ENCODE measurements at places on chromosomes 12 and 14.
A peak's percentile ranks its signal among the peaks of the same experiment; 100 is the strongest.

GRCh38 chr12:73017981-73018380, 745.8 kb downstream of the TRHDE start:
- no peak for DNase-seq

GRCh38 chr12:68557011-68557730, 53.5 kb upstream of the RAP1B start:
- DNase-seq, result peak; percentile 10

DNA sequence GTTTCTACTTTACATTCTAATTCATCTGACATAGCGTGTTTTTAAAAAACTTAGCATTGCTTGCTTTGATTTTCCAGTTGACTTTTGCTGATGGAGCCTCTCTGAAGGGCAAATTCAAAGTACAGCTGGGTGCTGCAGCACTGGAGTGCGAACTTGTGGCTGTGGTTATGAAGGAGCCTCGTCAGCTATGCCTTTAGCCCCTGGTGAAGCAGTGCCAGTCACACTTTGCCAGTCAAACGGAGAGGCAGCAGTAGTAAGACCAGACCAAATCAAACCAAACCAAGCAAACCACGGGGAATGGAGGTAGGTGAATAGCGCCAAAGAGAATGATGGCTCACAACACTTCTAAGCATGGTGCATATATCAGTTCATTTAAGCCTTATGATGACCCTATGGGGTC, 15.1 kb upstream of the SLC38A2 start:
- no peak for DNase-seq

GRCh38 chr14:92632546-92633273, 115.7 kb downstream of the LGMN start:
- DNase-seq, result no peak

GRCh38 chr12:47698055-47698454, 7.8 kb downstream of the RPAP3 start:
- DNase-seq, result no peak

DNA sequence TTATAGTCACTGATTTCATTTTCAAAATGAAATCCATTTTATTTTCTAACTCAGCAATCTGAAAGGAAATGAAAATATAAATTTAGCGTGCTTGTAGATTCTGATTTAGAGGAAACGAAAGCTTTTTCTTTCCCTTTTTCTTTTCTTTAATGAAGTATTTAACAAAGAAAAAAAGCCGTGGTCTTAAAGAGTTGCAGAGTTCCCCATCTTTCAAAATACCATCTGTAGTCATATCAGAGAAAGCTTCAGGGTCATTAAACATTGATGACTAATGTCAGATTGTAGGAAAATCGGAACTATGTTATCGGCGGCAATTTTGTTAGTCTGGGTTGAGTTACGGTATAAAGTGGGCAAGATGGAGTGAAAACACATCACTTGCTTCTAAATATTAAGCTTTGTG, 32.3 kb downstream of the DRAM1 start:
- no peak for DNase-seq

- DNase-seq, result no peak
Observed at GRCh38 chr12:5038781-5039311, 4.8 kb upstream of the KCNA5 start.

DNA sequence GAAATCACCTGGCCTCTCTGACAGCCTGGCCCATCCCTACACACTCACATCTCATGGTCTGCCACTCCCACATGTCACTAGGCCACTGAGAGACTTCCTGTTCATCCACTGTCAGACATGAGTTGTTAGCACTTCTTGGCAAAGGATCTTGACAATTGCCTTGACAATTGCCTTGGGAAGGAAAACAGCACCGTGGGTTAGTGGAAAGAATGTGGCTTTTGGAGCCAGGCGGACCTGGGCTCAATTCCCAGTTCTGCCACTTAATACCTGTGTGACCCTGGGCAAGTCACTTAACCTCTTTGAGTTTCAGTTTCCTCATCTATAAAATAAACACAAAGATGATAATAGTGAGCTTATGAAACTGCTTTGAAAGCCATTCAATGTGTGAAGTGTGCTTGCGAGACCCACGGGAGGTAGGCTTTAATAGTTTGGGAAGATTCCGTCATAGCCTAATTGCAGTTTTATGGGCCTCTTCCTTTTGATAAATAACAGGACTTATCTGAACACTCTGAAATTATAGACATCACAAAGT, 250.4 kb downstream of the C12orf75 start:
- no peak for DNase-seq

DNA sequence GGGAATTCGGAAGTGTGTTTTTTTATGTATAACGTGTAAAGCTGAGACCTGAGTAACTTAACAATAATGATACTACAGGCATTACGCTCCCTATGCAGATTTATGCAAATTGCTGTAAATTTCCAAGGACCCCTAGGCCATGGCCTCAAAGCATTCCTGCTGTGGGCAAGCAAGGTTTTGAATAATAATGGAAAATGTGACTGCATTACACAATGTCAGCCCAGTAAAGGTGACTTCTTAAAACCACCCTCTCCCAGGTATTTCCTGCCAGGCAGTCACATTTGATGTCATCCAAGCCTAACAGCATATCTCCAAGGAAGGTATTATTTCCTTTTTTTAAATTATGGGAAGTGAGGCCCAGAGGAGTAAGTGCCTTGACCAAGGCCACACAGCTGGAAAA, 621.0 kb downstream of the BCL11B start:
- no peak for DNase-seq

- no peak for DNase-seq
Observed at GRCh38 chr12:64404470-64405256, 471 bp downstream of the XPOT start.

GRCh38 chr14:52064174-52064573, 4.7 kb downstream of the NID2 start:
- no peak for DNase-seq

DNA sequence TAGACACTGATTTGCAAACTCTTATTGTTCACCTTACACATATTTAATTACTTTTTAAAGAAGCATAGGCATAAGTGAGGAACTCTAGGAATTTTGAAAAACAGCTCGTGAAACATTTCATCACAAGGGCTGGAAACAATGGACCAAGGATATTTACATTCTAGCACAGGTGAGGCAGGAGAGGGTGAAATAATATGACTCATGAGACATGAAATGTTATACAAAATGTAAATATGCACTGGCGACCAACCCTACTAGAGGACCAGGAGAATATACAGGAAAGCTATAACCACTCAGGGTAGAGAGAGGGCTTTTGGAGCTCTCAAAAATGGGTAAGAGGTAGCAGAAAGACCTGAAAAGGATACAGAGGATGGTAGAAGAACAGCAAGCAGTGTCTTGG, 115.3 kb downstream of the PTGER2 start:
- DNase-seq, result no peak

GRCh38 chr14:75264036-75264435, 14.6 kb upstream of the FOS start:
- DNase-seq, result no peak

DNA sequence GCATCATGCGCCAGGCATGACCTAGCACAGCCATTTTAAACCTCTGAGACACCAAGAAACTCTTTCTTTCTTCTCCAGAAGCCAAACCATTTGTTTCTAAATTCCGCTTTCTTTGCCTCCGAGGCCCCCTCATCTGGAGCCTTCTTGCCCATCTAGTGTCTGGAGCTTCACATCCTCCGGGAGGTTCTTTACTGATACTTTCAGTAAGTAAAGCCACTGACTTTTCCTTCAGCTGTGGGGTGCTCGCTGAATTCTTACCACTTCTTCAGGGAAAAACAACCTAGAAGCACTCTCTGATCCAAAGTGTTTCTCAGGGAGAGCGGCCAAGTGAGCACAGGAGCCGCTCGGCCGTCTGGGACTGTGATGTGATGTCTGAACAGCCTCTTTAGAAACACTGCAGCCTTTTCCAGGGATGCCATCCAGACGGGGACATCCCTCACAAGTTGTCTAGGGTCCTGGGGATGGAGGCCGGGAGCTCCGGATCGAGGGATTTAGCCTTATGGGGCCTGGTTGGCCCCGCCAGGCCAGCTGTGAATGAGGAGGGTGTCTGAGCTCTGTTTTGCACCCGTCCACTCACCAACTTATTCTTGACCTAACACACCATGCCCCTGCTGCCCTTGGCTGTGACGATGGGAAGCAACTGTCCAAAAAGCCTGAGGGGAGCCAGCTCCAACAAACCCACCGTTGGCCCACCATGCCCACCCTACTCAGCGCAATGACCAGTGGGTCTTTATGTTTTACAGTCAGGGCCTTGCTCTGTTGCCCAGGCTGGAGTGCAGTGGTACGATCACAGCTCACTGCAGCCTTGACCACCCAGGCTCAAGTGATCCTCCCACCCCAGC, 160.6 kb downstream of the ZFP36L1 start:
- no peak for DNase-seq

GRCh38 chr12:57005980-57006808, at the start of gene ZBTB39:
ZBTB39 (minus strand) TSS chr12:57006546; CDS start chr12:57004917, 1,629 bp downstream.
- peak; percentile 90 for DNase-seq

DNA sequence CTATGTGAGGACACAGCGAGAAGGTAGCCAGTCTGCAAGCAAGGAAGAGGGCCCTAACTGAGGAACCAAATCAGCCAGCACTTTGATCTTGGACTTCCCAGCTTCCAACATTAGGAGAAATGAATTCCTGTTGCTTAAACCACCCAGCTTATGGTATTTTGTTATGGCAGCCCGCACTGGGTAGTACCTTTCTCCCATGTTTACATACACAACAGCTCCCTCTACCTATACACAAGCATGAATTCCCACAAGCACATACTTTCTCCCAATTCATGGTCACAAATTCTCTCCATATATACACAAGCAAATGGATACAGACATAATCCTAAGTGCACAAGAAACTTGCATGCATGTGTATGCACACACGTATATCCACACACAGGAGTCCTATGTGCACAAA, 7.4 kb downstream of the ITGB7 start:
- DNase-seq, result no peak

- no peak for DNase-seq
Observed at GRCh38 chr12:6234214-6234613, 34.0 kb downstream of the CD9 start.

GRCh38 chr14:100679153-100679552, 47.5 kb upstream of the DLK1 start:
- DNase-seq, result no peak

GRCh38 chr14:50675597-50675996, 7.5 kb upstream of the SAV1 start:
- DNase-seq, result no peak

DNA sequence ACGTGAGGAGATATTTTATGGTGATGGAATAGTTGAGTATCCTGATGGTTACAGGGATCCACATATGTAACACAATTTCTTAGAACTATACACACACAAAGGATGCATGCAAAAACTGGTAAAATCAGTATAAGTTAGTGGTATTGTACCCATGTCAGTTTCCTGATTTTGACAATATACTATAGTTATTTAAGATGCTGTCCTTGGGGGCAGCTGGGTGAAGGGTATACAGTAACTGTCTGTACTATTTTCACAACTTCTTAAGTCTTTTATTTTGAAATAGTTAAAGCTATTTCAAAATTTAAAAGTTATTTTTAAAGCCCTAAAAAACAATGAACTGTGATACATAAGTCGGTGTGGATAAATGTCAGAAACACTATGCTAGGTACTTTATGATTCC, 24.5 kb upstream of the POLR3B start:
- no peak for DNase-seq

DNA sequence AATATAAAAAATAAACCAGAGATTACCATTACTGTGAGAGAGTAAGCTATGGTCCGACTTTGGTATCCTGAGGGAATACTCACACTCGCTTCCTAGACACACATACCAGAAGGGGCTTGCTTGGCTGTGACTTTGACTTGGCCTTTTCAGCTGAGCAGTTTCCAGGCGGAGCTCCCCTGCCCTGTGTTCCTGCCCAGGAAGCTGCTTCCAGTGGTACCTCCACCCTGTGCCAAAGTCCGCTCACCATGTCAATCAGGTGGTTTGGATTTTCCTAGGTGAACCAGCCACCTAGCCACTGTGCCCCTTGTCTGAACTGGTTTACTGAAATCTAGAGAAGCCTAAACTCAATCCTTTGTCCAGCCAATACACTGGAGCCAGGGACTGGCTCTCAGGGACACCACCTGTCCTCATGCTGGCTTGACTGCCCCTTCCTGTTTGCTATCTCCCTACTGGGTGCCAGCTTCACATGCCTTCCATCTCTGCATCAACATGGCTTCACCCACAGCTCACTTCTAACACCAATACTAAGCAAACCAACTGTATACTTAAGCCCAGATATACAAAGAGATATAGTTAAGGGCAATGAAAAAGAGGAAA, 28.6 kb downstream of the MAX start:
- DNase-seq, result no peak

GRCh38 chr12:131835616-131836171, 7.5 kb downstream of the MMP17 start:
- no peak for DNase-seq

DNA sequence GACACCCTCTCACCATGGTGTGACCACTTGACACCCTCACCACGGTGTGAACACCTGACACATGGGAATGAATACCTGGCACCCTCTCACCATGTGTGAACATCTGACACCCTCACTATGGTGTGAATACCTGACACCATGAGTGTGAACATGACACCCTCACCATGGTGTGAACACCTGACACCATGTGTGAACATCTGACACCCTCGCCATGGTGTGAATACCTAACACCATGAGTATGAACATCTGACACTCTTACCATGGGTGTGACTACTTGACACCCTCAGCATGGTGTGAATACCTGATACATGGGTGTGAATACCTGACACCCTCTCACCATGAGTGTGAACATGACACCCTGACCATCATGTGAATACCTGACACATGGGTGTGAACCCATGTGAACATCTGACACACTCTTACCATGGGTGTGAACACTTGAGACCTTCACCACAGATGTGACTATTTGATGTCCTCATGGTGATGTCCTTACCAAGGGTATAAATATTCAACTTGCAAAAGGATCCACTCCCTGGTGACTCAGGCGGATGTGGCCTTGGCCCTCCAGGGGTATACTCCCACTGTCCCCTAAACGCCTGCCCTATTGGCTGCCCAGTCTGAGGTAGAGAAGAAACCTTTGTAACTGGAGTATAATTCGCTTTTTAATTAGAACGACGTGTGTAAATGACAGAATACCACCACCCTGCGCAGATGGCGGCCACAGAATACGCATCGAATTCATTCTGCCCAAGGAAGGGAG, 29.1 kb downstream of the RFLNA start:
- DNase-seq, result no peak

GRCh38 chr14:51880835-51881580, 20.6 kb downstream of the GNG2 start:
- no peak for DNase-seq

DNA sequence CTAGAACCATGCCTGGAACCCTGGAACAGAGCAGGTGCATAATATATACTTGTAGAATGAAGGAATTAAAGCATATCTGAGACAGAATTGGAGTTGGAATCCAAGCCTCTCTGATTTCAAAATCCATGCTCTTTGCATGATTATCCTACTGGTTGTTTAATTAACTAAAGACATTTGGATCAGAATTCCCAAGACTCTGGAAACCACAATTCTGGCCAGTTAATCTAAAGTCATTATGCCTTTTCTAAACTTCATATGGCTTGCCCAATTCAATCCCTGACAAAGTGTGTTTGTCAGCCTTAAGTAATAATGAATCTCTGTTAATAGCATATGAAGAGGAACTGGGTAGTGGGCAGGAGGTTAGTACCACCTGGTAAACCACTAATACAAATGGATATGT, 422.6 kb downstream of the ATP23 start:
- no peak for DNase-seq

GRCh38 chr14:72524295-72524629, 369.6 kb downstream of the DPF3 start:
- DNase-seq, result no peak

Data from neural progenitor cell (in vitro differentiated cells).